ENCODE measurements at places on chromosomes 6 and 20.

DNA sequence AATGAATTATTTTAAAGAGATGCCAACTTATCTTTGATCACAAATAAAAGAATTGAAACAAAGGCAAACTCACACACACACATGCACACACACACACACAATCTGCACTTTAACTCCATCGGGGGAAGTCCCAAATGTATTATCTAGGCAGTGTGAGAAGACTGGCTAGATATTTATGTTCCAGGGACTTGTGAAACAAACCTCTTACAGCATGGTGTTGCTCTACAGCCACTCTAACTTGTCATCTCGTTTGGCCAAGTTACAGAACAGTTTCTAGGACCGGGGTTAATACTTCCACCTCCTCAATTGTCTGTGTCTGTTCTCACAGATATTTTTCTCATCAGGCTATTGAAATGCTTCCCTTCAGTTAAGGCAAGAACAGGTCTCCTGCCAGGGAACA lies 855.0 kb downstream of the EPHA7 start:
- DNase-seq = no peak

GRCh38 chr6:105902401-105903031 lies 183.6 kb upstream of the PRDM1 start:
- peak; percentile 50 for DNase-seq

- DNase-seq = no peak
Measured at GRCh38 chr6:137989664-137990063, 117.6 kb downstream of the PERP start.

DNA sequence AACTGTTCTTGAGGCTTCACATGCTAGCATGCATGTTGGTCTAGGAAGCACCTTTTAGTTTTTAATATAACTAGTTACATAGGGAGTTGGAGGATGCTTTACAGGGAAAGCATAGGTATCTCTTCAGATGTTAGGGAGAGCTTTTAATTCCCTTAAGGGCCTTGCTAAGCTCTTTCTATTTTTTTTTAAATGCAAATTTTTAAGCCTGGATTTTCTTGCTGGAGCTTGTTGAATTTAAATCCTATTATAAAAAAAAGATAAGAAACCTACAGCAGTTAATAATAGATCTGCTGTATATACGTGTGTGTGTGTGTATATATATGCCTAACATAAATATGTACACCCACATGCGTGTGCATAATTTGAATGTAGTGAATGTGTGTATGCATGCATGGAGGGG lies 79.0 kb downstream of the FIG4 start:
- no peak for DNase-seq

DNA sequence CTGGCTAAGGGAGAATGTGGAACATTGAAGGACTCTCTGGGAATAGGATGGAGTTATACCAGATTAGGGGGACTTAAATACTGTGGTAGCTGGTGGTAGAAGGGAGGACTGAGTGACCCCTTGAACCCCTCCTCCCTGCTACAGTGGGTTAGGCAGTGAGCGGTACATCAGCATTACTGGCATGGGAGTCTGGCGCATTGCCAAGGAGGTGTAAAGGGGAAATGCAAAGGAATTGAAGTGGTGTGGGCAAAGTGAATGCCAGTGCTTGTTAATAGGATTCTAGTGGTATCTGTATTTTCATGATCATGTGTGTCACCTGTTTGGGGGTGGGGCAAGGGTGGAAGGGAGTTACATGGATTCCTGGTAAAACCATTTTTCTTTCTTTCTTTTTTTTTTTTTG lies 60.1 kb downstream of the GFRA4 start:
- DNase-seq = peak; percentile 21

- no peak for DNase-seq
Measured at GRCh38 chr20:25294459-25295385, 46.8 kb downstream of the PYGB start.

GRCh38 chr20:48288930-48289507 lies 503.7 kb upstream of the SULF2 start:
- DNase-seq = no peak

DNA sequence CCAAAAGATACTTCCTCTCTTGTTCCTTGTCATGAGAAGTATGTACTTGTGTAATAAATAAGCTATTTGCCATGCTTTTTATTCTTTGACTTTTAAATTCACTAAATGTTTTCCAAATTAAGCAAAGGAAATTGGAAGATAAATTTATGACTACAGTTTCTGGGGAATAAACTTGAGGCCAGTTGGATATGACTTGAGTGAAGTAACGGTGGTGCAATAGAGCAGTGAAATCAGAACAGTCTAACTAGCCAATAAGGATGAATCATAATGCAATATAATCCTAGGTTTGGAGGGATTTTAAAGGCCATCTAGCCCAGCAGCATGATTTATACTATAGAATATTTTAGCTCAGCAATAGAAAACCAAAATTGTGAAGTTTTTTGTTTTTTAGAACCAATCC lies 183.8 kb upstream of the TCF21 start:
- no peak for DNase-seq

DNA sequence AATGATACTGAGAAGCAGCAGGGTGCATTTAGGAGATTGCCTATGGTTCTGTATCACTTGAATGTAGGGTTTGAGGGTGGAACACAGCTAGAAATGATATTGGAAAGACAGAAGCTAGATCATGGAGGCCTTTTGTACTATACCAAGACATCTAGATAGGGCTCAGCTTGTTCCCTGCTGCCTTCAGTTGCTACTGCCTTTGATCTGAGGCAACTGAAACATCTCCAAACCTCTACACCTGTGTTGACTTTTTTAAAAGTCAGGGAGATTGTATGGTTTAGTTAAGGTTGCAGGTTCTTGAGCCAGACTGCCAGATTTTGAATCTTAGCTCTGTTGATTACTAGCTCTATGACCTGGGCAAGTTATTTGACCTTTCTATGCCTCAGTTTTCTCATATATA lies 12.7 kb downstream of the BLTP3A start:
- no peak for DNase-seq

GRCh38 chr6:8845690-8846089 lies 410.3 kb upstream of the SLC35B3 start:
- no peak for DNase-seq

DNA sequence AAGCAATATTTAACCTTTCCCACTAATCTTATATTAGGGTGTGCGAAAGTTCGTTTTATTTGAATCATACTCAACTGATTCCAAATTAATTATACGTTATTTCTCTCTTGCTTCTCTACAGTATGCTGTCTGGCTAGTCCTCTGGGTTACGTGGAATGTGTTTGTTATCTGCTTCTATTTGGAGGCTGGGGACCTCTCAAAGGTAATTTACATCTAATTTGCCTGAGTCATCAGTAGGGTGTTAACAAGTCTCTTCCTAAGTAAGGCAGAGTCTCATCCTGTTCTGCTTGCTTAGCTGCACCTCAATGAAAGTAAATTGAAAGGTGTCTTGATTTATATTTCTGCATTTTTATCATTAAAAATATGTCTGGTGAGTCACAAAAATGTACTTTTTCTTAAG lies 551.5 kb downstream of the NKAIN2 start:
- no peak for DNase-seq

GRCh38 chr6:21074484-21074883 lies 519.1 kb upstream of the SOX4 start:
- no peak for DNase-seq

- DNase-seq = no peak
Measured at GRCh38 chr20:10687895-10688294, 14.1 kb upstream of the JAG1 start.

GRCh38 chr6:153727885-153728284 lies 311.2 kb upstream of the OPRM1 start:
- DNase-seq = no peak

DNA sequence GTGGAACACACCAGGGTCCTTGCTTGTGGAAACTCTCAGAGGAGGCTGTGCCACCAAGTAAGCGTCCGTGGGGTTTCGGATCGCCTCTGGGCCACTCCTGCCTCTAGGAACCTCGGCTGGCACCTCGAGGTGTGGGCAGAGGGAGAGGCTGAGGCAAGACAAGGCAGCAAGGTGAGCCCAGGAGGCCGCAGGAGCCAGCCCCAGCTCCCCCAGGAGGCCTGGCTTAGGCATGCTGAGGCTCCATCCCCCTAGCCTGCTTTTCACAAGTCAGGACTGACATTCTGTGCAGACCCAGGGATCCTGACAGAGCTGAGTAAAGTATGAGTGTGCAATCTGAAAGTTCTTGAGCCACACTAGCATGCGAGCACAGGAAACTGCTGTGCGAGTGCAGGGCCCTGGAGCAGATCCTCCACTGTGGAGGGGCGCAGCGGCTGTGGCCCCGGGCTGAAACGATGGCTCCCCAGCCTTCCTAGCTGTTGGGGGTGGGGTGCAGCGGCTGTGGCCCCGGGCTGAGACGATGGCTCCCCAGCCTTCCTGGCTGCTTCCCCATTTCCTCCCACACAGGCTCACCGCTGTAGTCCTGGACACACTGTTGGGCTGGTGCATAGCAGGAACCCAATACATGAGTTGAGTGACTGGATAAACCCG lies 75.2 kb upstream of the CD93 start:
- peak; percentile 88 for DNase-seq

- DNase-seq = no peak
Measured at GRCh38 chr6:87803791-87804190, 101.8 kb upstream of the AKIRIN2 start.

- peak; percentile 85 for DNase-seq
Measured at GRCh38 chr20:6699921-6700562, 67.4 kb upstream of the BMP2 start.

- no peak for DNase-seq
Measured at GRCh38 chr6:119390247-119390793, 40.8 kb upstream of the MAN1A1 start.

- no peak for DNase-seq
Measured at GRCh38 chr6:70531133-70531532, 35.6 kb upstream of the SDHAF4 start.

GRCh38 chr20:38135651-38136420 lies 29.2 kb downstream of the TGM2 start:
- no peak for DNase-seq

GRCh38 chr20:23085436-23086055 lies 578 bp downstream of the CD93 start:
- DNase-seq = no peak

DNA sequence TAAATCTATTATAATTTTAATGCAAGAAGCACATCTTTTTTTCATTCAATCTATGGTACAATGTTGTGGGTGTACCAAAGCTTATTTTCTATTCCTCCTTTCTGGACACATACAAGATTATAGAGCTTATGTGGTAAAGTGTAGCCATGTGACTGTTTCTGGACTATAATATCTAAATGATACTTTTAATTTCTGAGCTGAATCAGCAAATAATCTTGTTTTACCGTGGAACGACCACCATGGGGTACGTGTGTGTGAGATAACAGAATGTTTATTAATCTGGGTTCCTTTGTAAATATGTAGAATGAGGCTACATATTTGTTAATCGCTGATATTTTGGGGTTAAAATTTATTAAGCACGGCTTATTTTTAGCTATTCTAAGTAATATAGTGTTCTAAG lies 111.5 kb upstream of the EYS start:
- no peak for DNase-seq

- DNase-seq = no peak
Measured at GRCh38 chr6:20605581-20605980, 71.3 kb downstream of the CDKAL1 start.

- DNase-seq = no peak
Measured at GRCh38 chr6:94027374-94027773, 608.0 kb upstream of the EPHA7 start.

DNA sequence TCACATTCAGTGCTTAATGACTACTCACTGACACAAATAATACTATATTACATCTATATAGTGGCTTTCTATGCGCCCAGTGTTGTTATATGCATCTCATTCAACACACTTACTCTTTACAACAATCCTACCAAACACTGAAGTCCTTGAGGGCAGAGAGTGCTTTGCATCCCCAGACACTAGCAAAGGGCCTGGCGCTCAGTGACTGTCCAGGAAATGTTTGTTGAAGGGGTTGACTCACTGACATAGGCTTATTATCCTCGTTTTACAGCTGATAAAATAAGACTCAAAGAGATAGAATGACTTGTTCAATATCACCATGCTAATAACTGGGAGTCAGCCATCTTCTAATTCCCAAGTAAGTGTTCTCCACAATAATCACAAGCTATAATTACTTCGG lies 163.3 kb downstream of the ARHGAP18 start:
- DNase-seq = no peak

GRCh38 chr6:74899416-74899815 lies 306.4 kb downstream of the COL12A1 start:
- DNase-seq = no peak

DNA sequence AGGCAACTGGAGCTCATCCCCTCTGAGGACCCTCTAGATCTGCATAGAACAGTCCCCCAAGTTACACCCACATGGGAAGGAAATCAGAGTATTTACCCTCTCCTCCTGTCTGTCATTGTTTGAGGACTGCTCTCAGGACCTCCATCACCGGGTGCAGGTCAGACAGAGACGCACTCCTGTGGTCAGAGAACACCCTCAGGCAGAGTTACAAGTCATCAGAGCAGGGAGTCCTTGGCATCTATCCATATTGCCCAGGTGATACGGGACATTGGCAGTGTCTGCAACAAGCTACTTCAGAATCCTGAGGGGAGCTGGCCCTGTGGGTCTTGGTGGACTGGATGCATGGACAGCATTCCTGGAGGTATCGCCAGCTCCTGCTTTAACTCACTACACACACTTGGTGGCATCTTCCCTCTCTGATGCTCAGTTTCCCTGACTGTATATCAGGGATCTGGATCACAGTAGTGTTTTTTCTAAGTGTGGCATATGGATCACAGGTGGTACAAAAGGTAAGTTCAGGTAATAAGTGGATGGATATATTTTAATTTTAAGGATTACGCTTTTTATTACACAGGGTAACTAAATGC lies 15.1 kb upstream of the ISM1 start:
- DNase-seq = no peak

GRCh38 chr20:18004384-18005031 lies 35.7 kb downstream of the MGME1 start:
- no peak for DNase-seq

DNA sequence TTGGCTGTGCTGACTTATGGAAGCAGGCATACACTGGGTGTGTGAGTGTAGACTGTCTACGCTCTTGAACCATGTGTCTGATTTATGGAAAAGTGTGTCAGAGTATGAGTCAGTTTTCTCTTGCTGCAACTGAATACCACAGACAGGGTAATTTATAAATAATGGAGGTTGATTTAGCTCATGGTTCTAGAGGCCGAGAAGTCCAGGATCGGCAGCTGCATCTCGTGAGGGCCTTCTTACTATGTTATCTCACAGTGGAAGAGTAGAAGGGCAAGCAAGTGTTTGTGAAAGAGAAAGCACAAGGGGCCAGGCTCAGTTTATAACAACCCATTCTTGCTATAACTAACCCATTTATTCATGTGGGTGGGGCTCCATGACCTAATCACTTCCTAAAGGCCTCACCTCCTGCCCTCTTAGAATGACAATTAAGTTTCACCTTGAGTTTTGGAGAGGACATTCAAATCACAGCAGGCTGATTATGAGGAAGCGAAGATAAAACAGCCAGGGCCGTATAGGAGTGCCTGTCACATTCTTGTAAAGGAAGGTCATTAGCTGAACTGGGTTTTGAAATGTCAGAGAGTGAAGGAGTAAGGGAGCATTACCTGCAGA lies 6.7 kb downstream of the GPR31 start:
- no peak for DNase-seq

Data from esophagus muscularis mucosa (tissue), 4 donors.